Retina (tissue), 1 donor: ENCODE measurements at places on chromosomes 7 and 10.

DNA sequence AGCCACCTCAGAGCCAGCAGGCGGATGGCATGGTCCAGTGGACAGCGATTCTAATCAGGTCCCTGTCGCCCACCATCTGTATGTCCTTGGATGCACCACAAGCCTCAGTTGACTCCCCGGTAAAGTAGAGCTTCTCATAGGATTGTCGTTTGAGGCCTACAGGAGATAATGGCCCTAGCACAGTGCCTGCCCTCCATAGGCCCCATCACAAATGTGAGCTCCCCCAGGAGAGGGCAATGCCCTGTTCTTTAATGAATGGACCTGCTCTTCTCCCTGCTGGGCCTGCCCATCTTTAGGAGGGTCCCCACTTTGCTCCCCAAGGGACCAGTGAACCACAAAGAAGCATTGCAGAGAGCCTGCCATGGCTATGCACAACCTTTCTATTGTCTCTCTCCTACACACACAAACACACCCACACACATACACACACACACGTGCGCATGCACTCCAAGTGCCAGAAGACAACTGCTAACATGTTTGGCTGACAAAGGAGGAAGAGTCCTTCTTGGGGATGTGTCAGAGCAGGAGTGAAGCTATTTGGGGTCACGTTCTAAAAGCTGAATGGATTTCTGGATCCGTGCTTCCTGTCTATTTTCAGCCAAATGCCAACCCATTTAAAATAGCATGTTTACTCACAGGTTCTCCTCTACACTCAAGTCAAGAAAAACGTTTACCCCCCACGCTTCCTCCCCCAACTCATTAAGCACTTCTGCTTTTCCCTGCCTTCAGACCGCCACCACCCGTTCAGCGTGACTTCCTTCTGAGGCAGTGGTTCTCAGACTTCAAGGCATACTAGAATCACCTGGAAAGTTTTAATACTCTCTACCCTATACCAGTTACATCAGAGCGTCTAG lies 196.1 kb downstream of the GRID1 start:
- no peak for DNase-seq

- DNase-seq: no peak
These were observed 46.1 kb upstream of the SLC35B4 start for GRCh38 chr7:134362587-134363483.

DNA sequence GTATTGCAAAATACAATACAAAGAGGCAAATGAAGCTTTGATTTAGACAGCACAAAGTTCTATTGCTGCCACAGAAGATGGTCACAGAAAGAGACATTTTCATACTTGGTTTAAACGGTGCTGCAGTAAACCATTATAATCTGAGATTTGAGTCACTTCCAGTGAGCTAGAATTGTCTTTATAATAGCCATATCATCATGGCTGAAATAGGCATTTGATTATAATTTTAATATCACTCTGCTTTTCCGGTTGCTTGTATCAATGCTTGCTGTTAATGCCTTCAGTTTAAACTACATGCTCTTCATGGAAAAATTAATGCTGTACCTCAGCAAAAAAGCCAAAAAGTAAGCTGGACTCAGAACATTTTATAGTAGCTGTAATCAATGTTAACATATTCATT lies 48.5 kb downstream of the CPEB3 start:
- DNase-seq: no peak

- peak; percentile 41 for DNase-seq
These were observed at the start of gene CYP26C1 for GRCh38 chr10:93059975-93060886. Gene CYP26C1 (plus strand): TSS chr10:93060798. CDS start chr10:93061264, 466 bp downstream.

- DNase-seq: no peak
These were observed 149.2 kb downstream of the PAXIP1 start for GRCh38 chr7:154853727-154854095.

DNA sequence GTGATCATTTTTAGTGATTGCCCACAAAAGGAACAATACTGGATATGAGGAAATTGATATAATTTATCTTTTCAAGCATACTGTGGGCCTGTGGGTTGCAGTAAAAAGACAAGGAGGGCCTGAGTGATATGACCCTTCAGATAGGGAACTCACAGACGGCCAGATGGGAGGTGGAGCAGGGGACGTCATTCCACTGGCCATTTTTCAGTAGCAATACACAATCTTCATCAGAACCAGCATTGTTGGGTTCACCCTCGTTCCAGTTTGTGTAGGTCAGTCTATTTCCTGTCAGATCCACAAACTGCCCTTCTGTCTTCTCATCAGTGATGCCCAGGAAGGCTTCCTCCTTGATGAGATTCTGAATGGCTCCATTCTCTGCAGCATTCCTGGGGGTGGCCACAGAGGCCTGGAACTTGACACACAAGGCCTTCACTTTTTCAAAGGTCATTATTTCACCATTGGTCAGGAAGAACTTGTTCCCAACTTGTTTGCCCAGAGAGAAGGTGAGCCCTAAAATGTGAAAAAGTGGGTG lies 4.5 kb downstream of the MBL2 start:
- no peak for DNase-seq

- peak; percentile 84 for DNase-seq
These were observed at the start of gene TMUB1 for GRCh38 chr7:151083071-151083823. Gene TMUB1 (minus strand): TSS chr7:151083493. CDS start chr7:151082563, 930 bp downstream.

GRCh38 chr7:115678086-115678982 lies 352.2 kb downstream of the TFEC start:
- DNase-seq: no peak

DNA sequence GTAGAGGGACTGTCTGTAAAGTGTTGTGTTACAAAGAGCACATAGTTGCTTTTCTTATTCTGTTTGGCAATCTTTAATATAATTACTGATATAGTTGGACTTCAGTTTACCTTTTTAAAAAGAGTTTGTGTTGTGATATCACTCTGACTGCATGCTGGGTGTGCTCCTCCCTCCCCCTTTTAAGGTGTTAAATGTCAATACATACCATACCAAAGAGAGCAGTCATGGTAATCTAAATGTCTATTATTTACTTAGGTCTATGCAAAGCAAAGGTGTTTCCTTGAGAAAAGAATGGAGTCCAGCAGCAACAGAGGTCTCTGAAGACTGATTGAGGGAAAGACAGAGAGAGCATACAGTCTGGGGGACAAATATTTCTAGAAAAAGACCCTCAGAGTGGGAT lies 275.1 kb upstream of the NRP1 start:
- no peak for DNase-seq

DNA sequence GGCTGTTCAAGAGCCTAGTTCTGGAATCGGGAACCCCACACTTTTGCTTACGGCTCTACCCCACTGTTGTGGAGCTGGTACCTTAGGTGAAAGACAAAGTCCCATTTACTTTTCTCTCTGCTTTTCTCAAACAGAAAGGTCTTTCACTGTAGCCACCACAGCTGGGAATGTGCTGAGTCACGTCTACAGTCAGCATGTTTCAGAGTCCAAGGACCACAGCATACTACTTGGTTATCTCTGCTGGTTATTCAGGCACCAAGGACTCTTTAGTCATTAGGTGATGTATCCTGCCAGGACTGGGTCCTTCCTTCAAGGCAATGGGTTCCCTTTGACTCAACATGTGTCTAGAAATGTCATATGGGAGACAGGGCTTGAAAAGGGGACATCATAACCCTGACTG lies 266.8 kb upstream of the STEAP1 start:
- DNase-seq: no peak

GRCh38 chr10:26057466-26057865 lies 123.4 kb downstream of the MYO3A start:
- DNase-seq: no peak

GRCh38 chr10:68576118-68576517 lies 16.0 kb downstream of the TET1 start:
- no peak for DNase-seq

DNA sequence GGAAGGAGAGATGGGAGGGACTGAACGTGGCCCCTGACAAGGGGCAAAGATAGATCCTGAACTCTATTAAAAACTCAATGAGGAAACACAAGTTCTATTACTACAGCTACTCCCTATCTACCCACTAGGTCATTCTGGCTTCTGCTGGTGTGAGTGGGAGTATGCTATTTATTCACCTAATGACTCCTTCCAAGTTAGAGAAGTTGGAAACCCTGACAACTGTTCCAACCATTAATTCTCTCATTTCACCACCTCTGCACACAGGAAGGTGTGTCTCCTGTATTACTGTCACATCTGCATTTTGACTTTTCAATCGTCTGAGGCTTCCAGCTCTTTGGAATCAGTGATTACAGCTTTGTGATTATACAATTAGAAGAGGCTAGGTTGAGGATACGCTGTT lies 169.4 kb upstream of the ADO start:
- DNase-seq: no peak

- DNase-seq: no peak
These were observed 28.8 kb upstream of the NMT2 start for GRCh38 chr10:15197276-15197675.

- DNase-seq: no peak
These were observed 10.5 kb upstream of the SRPK2 start for GRCh38 chr7:105399043-105399725.

- no peak for DNase-seq
These were observed 185.6 kb upstream of the PRSS58 start for GRCh38 chr7:142443216-142444010.
